Upper lobe of right lung (tissue), 1 donor: ENCODE measurements at places on chromosomes 1 and 21. TPM values are rescaled to one million over a fixed set of nuclear protein-coding genes. Genes with fewer than 3 reads are reported as not detected.

AIM2 gene
- total RNA-seq: 3.0 TPM

PAQR7 gene
- 10.8 TPM for total RNA-seq

GRCh38 chr1:173355281-173356031, 121.7 kb upstream of the PRDX6 start:
- no peak for DNase-seq

DNA sequence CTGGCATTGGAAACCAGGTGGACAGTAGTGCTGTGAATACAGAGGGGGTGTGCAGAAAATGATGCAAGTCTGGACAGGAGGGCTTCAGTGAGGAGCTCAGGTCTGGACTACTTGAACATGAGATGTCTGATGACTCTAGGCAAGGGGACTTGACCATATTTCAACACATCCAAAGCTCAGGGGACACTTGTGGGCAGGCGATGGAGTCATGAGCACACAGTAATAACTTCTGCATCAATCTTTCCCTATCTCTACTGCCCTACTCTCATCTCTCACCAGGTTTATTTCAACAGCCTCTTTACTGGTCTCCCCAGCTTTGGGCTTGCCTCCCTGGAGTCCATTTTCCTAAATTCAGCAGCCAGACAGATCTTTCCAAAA, 21.9 kb downstream of the FMO2 start:
- DNase-seq: no peak

DNA sequence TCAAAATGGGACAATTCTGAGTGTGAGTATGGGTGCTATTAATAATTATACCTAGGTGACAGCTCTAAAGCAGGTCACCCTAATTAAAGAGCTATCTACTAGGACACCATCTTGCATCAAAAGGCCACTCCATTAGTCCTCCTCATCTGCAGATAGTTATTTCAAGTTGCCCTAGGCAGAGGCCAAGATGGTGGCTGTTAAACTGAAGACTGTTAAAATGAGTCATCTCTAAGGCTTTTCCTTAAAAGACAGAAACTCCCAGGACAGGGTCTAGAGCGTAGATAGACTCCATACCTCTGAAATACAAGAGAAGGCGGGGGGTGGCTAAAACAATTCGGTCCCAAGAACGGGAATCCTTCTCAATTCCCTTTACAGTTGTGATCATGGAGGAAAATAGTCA, 4.5 kb upstream of the ZNF697 start:
- no peak for DNase-seq

- DNase-seq: no peak
These were observed 22.1 kb upstream of the TBX15 start for GRCh38 chr1:119010201-119010600.

DNA sequence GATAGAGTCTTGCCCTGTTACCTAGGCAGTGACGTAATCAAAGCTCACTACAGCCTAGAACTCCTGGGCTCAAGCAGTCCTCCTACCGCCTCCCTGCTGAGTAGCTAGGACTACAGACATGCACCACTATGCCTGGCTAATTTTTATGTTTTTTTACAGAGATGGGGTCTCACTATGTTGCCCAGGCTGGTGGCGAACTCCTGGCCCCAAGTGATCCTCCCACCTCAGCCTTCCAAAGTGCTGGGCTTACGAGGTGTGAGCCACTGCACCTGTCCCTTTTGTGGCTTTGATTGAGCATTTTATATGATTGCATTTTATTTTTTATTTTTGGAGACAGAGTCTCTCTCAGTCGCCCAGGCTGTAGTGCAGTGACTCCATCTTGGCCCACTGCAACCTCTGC, 25.8 kb downstream of the SDCCAG8 start:
- no peak for DNase-seq

DNA sequence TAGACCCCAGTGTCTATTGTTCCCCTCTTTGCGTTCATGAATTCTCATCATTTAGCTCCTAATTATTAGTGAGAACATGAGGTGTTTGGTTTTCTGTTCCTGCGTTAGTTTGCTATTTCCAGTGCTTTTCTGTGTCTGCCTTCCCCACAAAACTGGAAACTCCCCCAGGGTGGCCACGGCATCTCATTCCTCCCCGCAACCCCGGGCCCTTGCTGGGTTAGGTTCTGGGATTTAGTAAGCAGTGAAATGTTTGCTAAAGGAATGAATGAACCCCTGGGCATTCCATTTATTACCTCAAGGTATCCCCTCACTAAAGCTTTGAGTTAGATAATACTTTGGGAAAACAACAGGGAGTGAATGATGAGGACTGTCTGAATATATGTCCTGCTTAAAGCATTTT, 142.9 kb downstream of the GLUL start:
- no peak for DNase-seq

GRCh38 chr1:64073705-64074104, 129.7 kb upstream of the UBE2U start:
- DNase-seq: no peak

GRCh38 chr1:154157520-154158306, 2.8 kb upstream of the NUP210L start:
- DNase-seq: no peak
